GM13977 (cell line): ENCODE measurements at places on chromosomes 12 and 14.
A peak's percentile ranks its signal among the peaks of the same experiment; 100 is the strongest.

- no peak for DNase-seq
These were observed 55.2 kb downstream of the SPTB start for GRCh38 chr14:64824471-64824870.

DNA sequence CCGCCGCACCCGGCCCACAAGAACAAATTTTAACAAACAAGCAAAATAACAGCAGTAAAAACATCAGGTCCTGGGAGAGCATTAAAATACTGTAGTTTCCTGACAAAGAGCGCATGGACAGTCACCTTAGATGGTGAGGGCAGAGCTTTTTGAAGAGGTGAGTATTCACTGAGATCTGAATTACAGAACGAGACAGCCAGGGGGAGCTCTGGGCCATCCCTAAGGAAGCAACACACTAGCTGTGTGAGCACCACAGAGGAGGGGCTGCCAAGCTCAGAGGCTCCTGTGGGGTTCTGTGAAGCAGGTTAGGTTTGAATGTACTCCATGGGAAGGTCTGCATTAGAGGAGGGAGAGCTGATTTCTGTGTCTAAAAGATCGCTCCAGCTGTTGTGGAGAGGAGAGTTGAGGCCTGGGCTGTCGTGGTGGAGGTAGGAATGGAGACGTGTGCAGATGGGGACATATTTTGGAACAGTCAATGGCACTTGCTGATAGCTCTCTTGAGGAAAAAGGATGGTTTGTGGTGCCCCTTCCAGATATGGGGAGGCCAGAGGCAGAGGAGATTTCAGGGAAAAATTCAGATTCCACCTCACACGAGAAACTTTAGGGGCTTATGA lies 72.9 kb downstream of the TRAFD1 start:
- peak; percentile 75 for DNase-seq

- no peak for DNase-seq
These were observed 36.5 kb downstream of the CIT start for GRCh38 chr12:119840582-119840981.

GRCh38 chr14:53384536-53384935 lies 231.4 kb upstream of the DDHD1 start:
- no peak for DNase-seq

DNA sequence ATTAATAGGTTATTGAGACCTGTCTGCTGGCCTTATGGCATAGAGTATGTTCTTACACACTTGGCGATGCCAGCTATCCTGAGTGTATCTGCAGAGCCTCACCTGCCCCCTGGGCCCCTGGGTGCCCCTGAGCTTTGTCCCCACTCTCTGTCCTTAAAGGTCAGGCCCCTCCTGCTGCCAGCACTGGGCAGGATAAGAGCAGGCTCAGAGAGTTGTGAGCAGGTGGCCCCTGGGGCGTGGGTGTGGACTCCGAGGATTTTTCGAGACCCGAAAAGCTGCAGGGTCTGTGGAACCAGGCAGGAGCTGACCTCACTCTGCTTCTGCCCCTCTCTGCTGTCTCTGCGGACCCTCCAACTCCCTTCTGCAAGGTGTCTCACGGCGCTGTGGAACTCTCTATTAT lies 8.2 kb downstream of the HIP1R start:
- DNase-seq, result no peak

- no peak for DNase-seq
These were observed 411.4 kb upstream of the SOX5 start for GRCh38 chr12:24360907-24361306.

DNA sequence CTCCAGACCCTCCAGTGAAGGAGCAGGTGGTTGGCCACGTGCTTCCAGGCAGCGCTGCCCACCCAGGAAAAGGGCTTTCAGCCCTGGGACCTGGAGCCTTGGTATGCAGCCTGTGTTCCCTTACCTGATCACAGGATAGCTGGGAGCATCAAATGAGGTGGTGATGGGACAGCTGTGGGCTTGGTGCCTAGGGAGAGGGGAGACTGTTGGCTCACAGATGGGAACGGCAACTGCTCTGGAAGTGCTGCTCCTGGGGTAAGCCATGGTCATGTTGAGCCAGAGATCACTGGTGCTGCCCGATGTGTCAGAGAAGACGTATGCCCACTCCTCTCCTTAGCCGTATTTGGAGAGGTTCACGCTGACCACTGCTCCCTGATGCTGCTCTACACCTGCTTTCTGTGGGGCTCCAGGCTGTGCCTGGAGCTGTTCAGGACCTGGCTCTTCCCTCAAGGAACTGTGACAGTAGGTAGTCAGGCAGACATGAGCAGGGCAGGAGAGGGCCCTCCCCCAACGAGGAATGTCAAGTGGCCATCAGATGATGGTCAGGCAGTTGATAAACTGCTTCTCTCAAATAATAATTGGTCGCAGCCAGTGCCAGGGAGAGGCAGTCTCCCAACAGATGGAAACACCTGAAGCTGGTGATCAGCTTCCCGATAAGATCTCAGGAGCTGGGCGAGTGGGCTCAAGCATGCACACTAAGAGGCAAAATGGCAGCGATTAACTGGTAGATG lies 2.8 kb upstream of the CYP46A1 start:
- DNase-seq, result no peak

- DNase-seq, result no peak
These were observed 170.4 kb upstream of the FLRT2 start for GRCh38 chr14:85359505-85359904.

GRCh38 chr14:104557086-104557485 lies 22.5 kb upstream of the C14orf180 start:
- DNase-seq, result no peak

GRCh38 chr14:91177073-91178034 lies 63.5 kb downstream of the DGLUCY start:
- peak; percentile 73 for DNase-seq

GRCh38 chr12:47834199-47834903 lies 14.6 kb upstream of the HDAC7 start:
- no peak for DNase-seq

DNA sequence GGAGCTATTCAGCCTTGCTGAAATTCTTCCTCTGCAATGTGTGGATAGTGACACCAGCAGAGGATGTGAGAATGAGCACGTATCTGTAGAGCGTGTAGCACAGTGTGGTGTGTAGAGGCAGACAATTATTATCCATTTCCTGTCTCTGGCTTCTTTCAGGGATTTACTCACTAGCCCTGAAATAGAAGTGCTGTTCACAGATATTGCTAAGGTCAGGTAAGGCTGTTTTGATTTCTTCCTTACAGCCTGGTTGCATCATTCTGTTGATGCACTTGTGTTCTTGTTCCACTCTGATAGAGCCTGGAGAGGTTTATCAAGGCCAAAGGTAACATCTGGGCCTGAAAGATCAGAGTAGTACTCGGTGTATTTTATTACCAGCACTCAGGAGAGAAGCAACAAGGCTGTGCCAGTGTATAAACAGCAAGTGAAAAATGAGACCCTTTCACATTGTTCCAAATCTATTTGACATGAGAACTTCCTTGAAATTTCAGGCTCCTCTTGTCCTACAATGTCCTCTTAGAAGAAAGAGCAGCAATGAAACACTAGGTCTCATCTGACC lies 16.7 kb downstream of the ARG2 start:
- DNase-seq, result no peak

GRCh38 chr14:99511421-99512109 lies 30.4 kb downstream of the CCNK start:
- no peak for DNase-seq

DNA sequence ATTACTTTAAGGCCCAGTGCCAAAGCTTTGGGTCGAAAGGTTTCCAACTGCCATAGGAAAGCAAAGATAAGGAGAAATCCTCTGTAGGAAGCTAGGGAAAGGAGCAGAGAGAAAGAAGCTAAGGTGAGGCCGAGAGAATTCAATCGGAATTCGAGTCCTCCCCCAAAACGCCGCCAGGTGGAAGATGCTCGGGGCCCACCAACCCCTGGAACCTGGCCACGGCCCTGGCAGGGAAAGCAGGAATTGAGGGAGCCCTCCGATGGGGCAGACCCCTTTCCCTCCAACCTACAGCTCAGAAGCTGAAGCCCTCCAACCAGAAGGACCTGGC lies 498 bp downstream of the GMFB start:
- no peak for DNase-seq

DNA sequence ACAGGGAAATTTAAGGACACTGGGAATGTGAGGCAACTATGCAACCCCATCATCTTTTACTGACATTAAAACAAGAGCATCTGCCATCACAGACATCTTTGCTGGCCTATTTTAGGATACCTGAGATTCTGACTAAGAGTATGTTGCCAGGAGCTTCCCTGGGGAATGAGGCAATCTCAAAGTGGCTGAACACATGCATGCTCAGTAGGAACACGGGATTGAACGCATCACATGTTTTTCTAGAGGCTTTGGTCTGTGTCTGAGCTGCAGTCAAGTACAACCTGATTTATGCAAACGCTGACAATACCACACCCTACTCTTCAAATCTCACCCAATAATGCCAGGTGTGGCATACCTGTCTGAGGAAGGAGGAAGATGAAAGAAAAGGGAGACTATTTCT lies 416.5 kb downstream of the NELL2 start:
- no peak for DNase-seq

DNA sequence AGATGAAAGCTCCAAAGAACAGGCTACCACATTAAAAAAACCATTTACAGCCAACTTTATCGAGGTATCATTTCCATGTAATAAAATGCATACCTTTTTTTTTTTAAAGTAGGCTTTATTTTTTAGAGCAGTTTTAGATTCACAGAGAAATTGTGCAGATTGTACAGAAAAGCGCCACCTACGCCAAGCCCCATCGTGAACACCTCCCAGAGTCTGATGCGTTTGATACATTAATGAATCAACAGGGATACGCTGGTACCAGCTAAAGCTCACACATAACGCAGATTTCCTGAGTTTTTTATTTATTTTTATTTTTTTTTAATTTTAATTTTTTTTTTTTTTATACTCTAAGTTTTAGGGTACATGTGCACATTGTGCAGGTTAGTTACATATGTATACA lies 129.9 kb downstream of the KIF26A start:
- DNase-seq, result no peak

GRCh38 chr12:116547955-116548501 lies 11.2 kb upstream of the MAP1LC3B2 start:
- peak; percentile 50 for DNase-seq

DNA sequence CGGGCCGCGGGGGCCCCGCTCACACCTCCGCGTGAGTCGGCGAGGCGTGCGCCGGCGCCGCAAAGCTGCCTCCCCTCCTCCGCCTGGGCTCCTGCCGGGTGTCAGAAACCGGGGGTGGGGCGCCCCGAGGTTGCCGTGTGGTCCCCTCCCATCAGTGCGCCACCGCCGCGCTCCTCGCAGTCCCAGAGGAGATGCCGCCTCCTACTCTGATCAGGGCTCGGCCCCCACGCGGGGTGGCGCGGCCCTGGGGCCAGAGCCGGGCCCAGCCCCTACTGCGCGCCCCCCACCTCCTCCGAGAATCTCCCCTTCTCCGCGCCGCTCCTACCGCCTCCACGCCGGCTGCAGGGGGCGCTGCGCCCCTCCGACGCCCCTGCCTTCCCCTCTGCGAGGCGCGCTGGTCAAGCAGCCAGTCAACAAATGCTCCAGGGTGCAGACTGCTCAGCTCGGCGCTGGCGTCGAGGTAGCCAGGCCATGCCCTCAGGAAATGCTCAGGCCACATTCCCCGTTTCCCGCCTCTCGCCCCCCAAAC lies 467 bp upstream of the JAG2 start:
- no peak for DNase-seq

GRCh38 chr12:112303004-112303403 lies 79.2 kb downstream of the HECTD4 start:
- peak; percentile 78 for DNase-seq

GRCh38 chr12:66055837-66056319 lies 74.7 kb downstream of the LLPH start:
- DNase-seq, result peak; percentile 48

DNA sequence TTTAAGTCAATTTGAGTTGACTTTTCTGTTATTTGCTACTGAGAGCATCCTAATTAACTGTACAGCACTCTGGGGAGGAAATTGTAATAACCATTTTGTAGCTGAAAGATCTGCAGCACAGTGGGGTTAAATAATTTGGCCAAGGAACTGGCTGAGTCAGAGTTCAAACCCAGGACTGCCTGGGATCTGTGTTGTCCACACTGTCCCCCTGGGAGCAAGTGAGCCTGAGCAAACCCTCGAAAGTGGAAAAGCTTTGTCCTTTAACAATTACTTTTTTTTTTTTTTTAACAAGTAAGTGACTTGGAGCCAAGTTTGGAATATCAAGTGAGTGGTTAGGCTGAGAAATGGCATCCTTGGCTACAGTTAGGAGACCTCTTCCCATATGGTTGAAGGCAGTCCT lies 247.2 kb upstream of the CCDC196 start:
- DNase-seq, result no peak

DNA sequence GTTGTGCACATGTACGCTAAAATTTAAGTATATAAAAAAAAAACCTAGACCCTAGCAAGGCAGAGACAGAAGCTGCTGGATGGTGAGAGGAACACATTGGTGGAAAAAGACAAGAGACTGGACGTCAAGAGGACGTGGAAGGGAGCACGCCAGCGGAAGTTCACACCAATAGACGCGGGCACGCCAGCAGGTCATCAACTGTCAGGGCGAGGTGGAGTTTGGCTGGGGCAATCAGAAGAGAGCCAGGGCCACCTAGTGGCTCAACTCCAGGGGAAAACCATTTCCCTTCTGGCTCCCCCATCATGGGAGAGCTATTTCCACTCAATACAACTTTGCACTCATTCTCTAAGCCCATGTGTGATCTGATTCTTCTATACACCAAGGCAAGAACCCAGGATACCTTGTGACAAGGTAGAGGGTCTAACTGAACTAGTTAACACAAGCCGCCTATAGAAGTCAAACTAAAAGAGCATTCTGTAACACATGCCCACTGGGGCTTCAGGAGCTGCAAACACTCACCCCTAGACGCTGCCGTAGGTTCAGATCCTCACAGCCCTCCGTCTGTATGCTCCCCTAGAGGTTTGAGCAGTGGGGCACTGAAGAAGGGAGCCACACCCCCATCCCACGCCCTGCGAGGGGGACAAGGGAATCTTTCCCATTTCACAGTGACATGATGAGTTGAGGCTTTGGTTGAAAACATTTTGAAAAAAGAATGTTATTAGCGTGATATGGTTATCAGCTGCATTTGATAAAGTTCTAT lies 702.7 kb downstream of the TMTC2 start:
- DNase-seq, result no peak

DNA sequence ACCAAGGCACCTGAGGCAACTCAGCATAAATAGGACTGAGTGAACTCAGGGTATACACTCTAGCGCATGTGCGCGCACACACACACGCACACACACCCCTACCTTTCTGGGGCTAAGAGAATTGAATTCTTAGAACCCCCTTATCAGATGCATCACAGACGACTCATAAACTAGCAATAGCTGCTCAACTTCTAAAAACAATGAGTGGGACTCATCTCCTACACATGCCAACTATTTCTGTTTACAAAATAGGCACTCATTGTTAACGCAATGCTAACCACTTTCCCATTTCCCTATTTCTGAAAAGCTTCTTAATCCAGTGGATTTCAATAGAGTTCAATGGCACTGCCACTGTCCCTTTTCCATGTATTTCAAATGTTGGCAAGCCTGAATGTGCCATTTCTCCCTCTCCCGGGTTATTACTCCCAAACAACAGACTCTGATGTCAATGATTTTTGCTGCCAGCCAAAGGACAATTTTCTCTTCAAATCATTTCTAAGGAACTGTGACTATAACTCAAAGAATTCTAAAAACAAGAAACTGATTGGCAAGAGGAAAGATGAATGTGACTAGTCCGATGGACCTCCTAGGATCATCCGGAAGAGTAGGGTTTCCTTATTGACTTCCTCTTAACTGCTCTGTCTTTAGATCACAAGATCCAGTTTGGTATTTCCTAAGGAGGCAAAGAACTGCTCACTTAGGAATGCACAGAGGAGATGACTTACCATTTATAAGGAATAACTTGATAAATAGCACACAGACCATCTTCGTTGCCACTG lies 48.8 kb downstream of the SLC38A1 start:
- no peak for DNase-seq

- DNase-seq, result no peak
These were observed 208.0 kb downstream of the SPTSSA start for GRCh38 chr14:34254031-34254430.

GRCh38 chr14:24299255-24300191 lies at the start of the genes DHRS1 and NOP9:
DHRS1 (minus strand) TSS chr14:24299780; CDS start chr14:24299106, 674 bp downstream.
NOP9 (plus strand) TSS chr14:24299850; CDS start chr14:24299955, 105 bp downstream.
- peak; percentile 97 for DNase-seq
